ENCODE measurements at places on chromosomes 12 and 14. TPM values are rescaled to one million over a fixed set of nuclear protein-coding genes. Genes with fewer than 3 reads are reported as not detected.

- H3K27ac ChIP-seq: no peak overlapping the region
- no peaks in the 10 kb centered on the region for H3K27me3 ChIP-seq
- no peak for DNase-seq
- H3K36me3 ChIP-seq: no peaks in the 10 kb centered on the region
- no peaks in the 10 kb centered on the region for H3K4me1 ChIP-seq
- H3K4me3 ChIP-seq: no peak overlapping the region
These were observed 52.2 kb upstream of the BTG1 start for GRCh38 chr12:92197815-92198214.

BHLHE41 gene
- total RNA-seq: 2.4 TPM

GRCh38 chr14:77052281-77053044 is 24.0 kb upstream of the IRF2BPL start:
- no peaks in the 10 kb centered on the region for H3K4me1 ChIP-seq
- H3K4me3 ChIP-seq: no peak overlapping the region
- no peaks in the 10 kb centered on the region for H3K27me3 ChIP-seq
- H3K27ac ChIP-seq: peak overlapping the region; percentile 27
- no peaks in the 10 kb centered on the region for H3K36me3 ChIP-seq

RARG gene
- 20.9 TPM for total RNA-seq

FSCB gene
- total RNA-seq: not detected

HNRNPA1 gene
- 721 TPM for total RNA-seq

STAC3 gene
- 0.23 TPM for total RNA-seq

DNA sequence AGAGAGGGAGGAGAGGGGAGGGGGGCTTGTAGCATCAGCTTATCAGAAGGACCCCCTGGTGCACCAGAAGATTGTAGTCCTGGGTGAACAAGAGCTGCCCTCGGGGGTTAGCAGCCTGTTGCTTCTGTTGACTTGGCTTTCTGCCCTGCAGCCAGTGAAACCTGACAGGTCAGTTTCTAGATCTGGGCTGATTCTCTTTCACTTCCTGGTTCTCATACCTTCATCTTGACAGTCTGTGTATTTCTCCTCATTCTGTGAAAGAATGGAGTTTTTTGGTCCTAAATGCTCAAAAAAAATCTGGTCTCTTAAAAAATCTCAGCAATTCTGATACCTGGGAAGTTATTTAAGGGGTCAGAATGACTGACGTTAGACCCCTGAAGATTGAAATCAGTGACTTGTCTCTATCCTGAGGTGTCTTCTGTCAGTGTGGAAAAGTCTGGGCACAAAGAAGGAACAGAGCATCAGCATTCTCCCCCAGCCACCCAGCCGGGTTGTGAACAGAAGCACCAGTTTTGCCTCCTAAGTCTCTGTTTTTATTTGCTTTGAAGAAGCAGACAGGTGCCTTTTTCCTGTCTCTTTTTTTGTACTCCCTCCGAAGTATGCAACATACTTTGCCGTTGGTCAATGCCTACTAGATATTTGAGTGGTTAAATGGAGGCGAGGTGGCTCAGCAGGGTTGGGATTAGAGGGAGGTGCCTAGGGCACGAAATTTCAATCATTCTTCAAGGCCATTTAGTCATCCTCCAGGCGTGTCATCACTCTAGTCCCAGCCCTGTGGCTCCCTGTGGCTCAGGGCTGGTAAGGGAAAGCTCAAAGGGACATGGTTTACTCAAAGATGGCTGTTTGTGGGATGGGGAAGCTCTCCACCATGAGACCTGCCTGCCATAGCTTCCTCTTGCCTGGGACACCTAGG is 24.0 kb downstream of the TTC9 start:
- no peaks in the 10 kb centered on the region for H3K27me3 ChIP-seq
- H3K4me3 ChIP-seq: no peak overlapping the region
- DNase-seq: peak; percentile 73
- no peaks in the 10 kb centered on the region for H3K36me3 ChIP-seq
- peak overlapping the region; percentile 85 for H3K27ac ChIP-seq

- H3K27ac ChIP-seq: no peak overlapping the region
- H3K4me3 ChIP-seq: no peak overlapping the region
- no peaks in the 10 kb centered on the region for H3K36me3 ChIP-seq
- DNase-seq: no peak
- H3K27me3 ChIP-seq: no peaks in the 10 kb centered on the region
These were observed 42.2 kb downstream of the ZCRB1 start for GRCh38 chr12:42283739-42284138.

GRCh38 chr12:24066097-24066496 is 116.6 kb upstream of the SOX5 start:
- H3K27me3 ChIP-seq: no peaks in the 10 kb centered on the region
- no peak for DNase-seq
- no peak overlapping the region for H3K27ac ChIP-seq
- no peak overlapping the region for H3K4me3 ChIP-seq
- peaks cover 13% of the 10 kb centered on the region for H3K4me1 ChIP-seq

GRCh38 chr14:55347040-55347439 is 64.6 kb downstream of the ATG14 start:
- peaks cover 8% of the 10 kb centered on the region for H3K4me1 ChIP-seq
- H3K27me3 ChIP-seq: no peaks in the 10 kb centered on the region
- no peak for DNase-seq
- no peak overlapping the region for H3K27ac ChIP-seq

PRB2 gene
- 0.10 TPM for total RNA-seq

FBXL14 gene
- 8.6 TPM for total RNA-seq

GRCh38 chr14:29223947-29224346 is 457.4 kb downstream of the FOXG1 start:
- no peak overlapping the region for H3K4me3 ChIP-seq
- H3K4me1 ChIP-seq: no peaks in the 10 kb centered on the region
- H3K27ac ChIP-seq: no peak overlapping the region
- no peak for DNase-seq
- H3K27me3 ChIP-seq: peaks cover 17% of the 10 kb centered on the region
- H3K36me3 ChIP-seq: no peaks in the 10 kb centered on the region

DNA sequence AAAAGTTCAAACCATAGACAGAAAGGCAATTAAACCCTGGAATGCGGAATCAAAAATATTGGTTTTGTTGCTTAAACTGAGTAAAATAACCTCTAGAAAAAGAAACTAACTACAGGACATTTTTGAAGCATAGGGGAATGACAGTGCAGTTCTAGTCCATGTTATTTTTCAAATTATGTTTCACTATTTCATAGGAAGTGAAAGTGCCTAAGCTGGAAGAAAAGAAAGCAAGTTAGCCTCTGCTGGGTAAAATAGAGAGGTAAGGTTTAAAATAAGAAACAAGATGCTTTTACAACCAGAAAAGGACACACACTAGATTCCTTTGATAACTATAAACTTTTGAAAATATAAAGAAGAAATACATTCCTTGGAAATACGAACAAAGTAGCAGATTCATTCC is 1.1 kb downstream of the CLECL1 start:
- no peaks in the 10 kb centered on the region for H3K4me1 ChIP-seq
- no peaks in the 10 kb centered on the region for H3K36me3 ChIP-seq
- H3K27me3 ChIP-seq: no peaks in the 10 kb centered on the region
